ENCODE measurements at places on chromosomes 3 and 15.

DNA sequence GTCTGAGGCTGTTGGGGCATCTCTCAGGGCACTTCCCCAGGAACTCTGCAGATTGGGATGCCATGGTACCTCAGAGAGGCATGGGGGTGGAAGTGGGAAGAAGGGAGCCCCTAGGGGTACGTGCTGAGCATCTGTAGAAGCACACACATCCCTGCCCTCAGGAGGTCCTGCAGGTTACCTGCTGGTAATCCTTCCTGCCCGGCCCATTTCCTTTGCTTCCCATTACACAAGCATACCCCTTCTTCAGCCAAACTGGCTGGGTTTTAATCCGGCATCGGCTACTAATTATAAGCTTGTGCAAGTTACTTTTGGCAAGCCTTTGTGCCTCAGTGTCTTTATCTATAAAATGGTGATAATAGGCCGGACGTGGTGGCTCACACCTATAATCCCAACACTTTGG is 3.1 kb upstream of the SMAD6 start:
- DNase-seq = no peak

- DNase-seq = no peak
Measured at GRCh38 chr3:43210049-43211027, 76.0 kb upstream of the SNRK start.

GRCh38 chr15:62887113-62887570 is 155.4 kb upstream of the TPM1 start:
- no peak for DNase-seq

DNA sequence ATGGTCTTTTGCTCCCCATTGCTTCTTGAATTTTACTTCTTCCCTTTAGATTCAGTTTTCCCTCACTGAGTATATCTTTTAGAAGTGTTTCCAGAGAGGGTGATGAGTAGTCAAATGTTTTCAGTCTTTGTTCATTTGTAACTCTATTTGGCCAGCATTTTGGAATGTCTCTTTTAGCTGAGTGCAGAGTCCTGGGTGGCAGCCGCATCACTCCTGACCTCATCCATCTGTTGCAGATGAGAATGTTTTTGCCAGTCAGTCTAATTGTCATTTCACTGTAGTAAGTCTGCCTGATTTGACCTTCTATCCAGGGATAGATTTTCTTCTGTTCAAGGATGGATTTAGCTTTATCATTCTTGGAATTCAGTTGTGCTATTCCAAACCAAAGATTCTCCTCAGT is 7.3 kb downstream of the SRPRB start:
- DNase-seq = no peak

GRCh38 chr3:127954640-127955039 is 39.6 kb downstream of the KBTBD12 start:
- DNase-seq = no peak

GRCh38 chr3:46407970-46408369 is 911 bp downstream of the CCRL2 start:
- DNase-seq = peak; percentile 52

DNA sequence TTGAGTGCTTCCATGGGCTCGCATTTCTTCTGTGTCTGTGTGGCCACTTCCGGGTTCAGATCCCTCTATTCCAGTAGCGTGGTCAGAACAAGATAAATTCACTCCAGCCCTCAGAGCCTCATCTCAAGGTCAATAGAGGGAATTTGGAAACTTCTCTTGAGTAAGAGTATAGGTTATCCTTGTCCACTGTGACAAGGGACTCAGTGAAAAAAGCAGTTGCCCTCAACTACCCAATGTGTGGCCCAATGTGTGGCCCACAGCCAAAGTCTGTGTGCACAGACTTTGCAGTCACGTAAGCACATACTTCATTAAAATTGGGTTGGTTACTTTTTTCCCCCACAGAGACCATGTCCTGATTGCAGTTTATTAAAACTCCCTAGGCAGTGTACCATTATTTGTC is 305.6 kb upstream of the SEMA6D start:
- no peak for DNase-seq

- DNase-seq = no peak
Measured at GRCh38 chr15:56838085-56838484, 80.4 kb upstream of the TCF12 start.

- no peak for DNase-seq
Measured at GRCh38 chr3:170603770-170604510, 18.1 kb upstream of the SLC7A14 start.

DNA sequence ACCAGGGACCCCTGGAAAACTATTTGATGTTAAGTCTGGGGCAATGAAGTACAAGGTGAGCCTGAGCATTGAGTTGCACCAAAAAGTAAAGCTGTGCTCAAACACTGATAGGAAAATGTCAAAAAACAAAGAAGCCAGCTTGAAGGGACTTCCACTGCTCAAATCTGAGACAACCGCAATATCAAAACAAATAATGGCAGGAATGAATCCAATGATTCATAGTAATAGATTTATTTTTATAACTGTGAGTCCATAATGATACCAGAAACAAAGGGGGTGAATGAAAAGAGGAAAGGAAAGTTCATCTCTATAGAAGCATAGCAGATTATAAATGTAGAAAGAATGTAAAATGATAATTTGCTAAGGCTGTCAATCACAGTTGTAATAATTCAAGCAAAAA is 237.3 kb upstream of the ZBTB20 start:
- no peak for DNase-seq

DNA sequence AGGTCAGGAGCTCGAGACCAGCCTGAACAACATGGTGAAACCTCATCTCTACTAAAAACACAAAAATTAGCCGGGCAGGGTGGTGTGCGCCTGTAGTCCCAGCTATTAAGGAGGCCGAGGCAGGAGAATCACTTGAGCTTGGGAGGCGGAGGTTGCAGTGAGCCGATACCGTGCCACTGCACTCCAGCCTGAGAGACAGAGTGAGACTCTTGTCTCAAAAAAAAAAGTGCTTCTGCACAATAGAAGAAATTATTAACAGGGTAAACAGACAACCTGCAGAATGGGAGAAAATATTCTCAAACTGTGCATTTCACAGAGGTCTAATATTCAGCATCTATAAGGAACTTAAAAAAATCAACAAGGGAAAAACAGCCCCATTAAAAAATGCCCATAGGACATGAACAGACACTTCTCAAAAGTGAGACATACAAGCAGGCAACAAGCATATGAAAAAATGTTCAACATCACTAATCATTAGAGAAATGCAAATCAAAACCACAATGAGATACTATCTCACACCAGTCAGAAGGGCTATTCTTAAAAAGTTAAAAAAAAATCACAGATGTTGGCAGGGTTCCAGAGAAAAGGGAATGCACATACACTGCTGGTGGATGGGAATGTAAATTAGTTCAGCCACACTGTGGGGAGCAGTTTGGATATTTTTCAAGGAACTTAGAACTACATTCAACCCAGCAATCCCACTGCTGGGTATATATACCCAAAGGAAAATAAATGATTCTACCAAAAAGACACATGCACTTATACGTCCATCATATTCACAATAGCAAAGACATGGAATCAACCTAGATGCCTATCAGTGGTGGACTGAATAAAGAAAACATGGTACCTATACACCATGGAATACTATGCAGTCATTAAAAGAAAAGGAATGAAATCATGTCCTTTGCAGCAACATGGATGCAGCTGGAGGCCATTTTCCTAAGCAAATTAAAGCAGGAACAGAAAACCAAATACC is 75.5 kb downstream of the MSL2 start:
- peak; percentile 30 for DNase-seq

- DNase-seq = no peak
Measured at GRCh38 chr15:58307313-58307961, 124.4 kb upstream of the LIPC start.

DNA sequence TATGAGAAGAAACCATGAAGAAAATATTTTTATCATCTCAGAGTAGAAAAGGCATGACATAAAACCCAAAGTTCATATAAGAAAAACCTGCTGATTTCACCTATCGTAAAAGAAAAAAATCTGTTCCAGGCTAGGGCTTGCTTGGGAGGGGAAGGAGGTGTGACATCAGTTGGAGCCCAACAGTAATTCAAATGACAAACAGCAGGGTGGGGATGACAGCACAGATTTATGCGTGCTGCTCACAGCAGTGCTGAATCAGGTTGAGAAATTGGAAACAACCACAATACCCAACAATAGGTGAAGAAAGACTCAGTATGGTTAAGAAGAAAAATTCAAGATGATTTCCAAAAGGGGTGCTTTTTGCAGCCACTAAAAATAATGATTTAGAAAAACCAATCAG is 172.4 kb downstream of the PDE8A start:
- DNase-seq = no peak

DNA sequence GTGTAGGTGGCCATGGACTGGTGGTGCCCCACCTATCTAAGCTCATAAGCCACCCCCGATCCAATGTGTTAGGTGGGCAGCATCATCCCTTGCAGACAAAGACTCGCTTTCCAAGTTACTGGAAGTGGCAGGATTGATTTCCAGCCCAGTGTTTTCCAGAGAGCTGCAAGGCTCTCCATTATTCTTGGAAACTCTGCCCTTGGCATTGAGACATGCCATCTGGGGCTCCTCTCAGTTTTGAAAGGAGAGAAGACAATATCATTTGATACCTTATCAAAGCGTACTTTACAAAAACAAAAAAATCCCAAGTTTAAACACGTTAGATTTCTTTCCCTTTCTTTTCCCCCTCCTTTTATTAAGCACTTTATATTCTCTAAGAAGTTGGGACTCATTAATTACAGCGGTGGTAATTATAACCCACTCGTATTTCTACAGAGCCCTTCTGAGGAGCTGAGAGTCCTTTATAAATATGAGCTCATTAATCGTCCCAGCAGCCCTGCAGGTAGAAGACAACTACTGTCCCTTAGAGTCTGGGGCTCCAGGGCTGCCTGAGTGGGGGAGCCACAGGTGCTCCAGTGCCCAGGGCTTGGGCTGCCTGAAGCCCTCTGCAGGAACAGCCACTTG is 226.1 kb downstream of the TLE3 start:
- DNase-seq = no peak

GRCh38 chr3:52222319-52223221 is 2.9 kb downstream of the TLR9 start:
- DNase-seq = no peak

- DNase-seq = no peak
Measured at GRCh38 chr3:128895843-128896697, 16.6 kb downstream of the ACAD9 start.

- no peak for DNase-seq
Measured at GRCh38 chr3:133230195-133230594, 169.7 kb upstream of the BFSP2 start.

- DNase-seq = no peak
Measured at GRCh38 chr3:11156026-11156410, 1.7 kb downstream of the HRH1 start.

GRCh38 chr3:65922441-65922840 is 116.3 kb downstream of the MAGI1 start:
- no peak for DNase-seq

- no peak for DNase-seq
Measured at GRCh38 chr3:39220407-39221140, 28.2 kb upstream of the XIRP1 start.

DNA sequence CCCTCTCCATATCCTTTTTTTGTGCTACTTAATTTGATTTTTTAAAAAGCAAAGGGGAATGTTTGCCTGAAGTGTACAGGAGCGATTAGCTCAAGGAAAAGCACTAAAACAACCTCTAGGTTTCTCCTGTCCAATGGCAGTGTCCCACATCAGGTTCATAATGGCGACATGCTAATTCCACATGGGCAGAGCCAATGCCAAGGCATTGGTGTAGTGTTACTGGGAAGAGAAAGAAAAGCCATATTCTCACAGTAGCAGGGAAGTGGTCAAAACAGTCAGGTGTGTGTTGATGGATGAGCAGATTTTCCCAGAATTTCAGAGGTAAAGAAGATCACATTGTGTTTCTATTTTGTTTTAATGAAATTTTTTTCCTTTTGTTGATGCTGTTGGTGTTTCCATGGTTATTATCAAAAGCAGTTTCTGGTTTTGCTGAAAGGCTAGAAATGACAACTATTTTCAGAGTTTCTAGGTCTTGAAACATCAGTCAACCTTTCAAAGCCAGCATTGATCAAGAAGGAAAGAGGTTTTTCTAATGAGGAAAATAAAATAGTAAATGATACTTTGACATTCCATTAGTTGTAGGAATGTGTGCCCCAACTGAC is 65.2 kb downstream of the FNDC3B start:
- peak; percentile 30 for DNase-seq

DNA sequence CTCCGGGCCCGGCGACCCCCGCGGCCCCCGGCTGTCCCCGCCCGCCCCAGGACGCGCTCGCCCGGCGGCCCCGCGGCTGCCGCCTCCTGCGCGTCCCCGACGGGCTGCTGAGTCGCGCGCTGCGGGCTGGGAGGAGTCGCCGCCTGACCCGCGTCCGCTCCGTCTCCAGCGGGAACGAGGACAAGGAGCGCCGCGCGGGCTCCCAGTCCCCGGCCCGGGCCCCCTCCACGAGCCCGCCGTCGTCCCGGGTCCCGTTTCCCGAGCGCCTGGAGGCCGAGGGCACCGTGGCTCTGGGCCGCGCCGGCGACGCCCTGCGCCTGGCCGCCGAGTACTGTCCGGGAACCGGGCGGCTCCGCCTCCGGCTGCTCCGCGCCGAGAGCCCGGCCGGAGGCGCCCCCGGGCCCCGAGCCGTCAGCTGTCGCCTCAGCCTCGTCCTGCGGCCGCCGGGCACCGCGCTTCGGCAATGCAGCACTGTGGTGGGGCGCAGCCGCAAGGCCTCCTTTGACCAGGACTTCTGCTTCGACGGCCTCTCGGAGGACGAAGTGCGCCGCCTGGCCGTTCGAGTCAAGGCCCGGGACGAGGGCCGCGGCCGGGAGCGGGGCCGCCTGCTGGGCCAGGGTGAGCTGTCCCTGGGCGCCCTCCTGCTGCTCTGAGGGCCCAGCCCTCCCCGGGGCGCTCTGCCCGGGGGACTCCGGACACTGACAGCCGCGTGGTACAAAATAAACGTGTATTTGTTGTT is 1.5 kb downstream of the C2CD4A start:
- DNase-seq = peak; percentile 70

DNA sequence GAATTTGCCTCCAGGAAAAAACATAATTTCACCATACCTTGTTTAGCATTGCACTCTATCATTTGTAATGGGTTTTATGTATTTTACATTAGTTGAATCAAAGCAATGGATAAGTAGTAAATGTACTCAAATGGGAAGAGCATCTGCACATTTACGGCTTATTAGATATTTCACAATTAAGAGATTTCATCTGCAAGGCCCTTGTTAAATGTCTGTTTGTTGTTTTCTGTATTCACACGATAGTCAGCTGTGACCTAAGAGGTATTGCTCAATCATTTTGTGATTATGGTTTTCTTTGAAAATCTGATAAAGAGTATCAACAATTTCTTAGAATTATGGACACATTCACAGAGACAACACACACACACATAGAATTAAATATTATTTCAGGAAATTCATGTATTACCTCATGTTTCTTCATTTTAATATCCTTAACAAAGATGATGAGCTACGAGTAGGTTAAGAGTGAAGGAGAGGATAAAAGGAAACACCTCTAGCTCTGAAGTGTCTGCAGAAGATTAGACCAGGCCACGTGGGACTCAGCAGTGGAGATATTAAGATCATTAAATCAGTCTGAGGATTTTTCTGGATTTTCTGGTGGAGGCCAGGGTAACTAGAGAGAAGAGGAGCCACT is 121.9 kb upstream of the POU1F1 start:
- no peak for DNase-seq

DNA sequence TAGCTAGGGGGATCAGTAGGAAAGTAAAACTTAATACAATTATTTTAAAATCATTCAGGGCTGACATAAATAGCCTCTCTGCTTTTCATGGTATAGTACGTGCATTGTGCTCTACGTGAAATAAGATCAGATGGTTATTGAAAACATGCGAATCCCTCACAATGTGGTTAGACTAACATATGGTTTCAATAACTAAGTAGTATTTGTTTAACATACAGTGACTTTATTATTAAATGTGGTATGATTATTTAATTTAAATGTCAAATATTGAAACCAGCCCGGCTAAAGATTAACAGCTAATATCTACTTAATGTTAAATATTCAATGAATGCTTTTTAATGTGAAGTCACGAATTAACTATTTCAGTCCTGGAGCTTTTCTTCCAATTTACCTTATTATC is 473.9 kb upstream of the THBS1 start:
- no peak for DNase-seq
